ENCODE measurements at places on chromosomes 3 and 15.

- DNase-seq, result no peak
Measured at GRCh38 chr3:89300981-89301380, 193.6 kb downstream of the EPHA3 start.

- DNase-seq, result no peak
Measured at GRCh38 chr15:35062738-35063099, 22.4 kb downstream of the NANOGP8 start.

- DNase-seq, result no peak
Measured at GRCh38 chr3:28122227-28122626, 119.2 kb upstream of the CMC1 start.

DNA sequence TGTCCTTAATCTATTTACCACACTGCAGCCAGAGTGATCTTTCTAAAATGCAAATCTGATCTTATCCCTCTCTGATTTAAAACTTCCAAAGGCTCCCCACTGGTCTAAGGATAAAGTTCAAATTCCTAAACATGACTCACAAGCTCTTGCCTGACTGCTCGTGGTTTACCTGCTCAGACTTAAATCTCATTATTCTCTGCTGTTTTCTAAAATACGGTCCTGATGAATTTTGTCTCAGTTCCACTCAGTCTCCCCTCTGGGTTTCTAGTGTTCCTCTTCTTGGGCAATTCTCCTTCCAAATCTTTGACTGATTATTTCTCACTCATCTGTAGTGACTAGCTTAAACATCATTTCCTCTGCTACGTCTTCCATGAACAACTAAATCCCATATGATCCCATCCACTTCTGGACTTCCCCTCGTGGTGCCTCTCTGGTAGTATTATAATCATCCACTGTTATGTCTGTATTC lies 108.3 kb downstream of the P3H2 start:
- DNase-seq, result no peak

DNA sequence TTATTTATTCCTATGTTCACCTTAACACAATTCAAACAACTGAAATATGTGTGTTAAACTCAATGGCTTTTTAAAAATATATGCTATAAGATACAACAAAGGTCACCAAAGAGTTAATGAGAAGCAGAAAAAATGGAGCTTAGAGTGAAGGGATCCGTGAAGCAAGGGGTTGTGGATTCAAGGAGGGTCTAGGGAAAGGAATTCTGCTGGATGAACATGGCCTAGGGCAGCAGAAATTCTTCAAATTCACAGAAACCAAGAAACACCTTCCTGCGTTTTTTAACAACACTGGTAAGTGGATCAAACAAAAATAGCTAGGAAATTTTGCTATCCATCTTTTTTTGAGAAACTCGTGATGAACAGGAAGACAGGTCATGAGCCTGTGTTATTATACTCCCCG lies 59.3 kb upstream of the PLSCR5 start:
- DNase-seq, result no peak

DNA sequence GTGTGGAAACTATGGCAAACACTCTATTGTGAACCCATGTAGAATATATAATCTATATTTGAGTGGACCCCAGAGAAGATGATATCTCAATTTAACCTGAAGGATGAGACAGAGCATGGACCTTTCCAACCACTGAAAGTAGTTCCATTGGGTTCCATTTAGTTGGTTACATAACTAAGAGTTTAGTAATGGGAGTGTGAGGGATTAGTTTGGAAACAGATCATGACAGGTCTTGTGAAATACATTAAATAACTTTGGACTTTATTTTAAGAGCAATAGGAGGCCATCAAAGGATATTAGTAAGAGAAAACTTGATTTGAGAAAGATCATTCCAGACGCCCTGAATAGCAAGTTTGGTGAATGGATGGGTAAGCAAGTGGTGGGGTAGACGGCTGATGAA lies 487.2 kb upstream of the ROBO2 start:
- DNase-seq, result no peak

DNA sequence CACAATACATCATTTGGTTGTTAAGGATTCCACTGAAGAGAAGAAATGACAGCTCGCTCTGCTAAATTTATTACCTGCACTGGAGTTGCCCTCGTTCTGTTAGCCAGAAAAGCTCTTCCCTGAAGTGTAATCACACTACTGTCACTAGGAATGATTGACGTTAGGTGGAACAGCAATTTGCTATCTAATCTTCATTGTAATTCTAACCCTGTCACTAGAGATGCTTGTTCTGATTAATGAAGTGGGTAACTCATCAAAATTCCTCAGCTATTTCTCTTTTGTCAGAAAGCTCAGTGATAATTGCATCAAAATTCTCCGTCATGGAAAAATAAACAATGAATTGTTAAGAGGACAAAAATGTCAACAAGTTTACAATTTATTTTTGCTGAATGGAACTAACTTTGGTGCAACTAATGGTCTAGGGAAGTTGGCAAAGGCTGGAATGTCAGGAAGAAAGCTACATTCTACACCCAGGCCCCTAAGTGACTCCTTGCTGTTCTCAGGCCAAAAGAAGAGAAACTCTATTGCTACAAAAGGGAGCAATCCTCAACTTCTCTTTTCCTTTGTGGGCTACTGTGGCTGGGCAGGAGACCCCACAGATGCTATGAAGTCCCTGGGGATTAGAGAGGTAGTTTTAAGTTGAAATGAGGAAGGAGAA lies 34.1 kb downstream of the CCDC191 start:
- DNase-seq, result no peak

DNA sequence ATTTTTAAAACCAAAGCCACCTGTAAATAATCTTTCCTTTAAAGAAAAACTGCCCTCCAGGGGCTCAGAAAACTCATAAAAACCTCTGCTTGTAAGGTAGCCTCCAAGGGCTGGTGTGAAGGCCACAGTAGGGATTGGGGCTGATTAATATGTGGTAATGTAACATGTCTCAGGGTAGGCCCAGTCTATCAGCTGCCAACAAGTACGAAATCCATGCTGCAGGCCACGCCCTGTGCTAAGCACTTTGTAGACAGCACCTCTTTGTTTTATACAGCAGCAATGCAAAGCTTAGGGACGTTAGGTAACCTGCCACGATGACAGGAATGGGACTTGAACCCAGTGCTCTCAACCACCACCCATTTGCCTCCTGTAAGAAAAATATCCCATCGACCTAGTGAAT lies 65.6 kb upstream of the PRICKLE2 start:
- DNase-seq, result no peak

DNA sequence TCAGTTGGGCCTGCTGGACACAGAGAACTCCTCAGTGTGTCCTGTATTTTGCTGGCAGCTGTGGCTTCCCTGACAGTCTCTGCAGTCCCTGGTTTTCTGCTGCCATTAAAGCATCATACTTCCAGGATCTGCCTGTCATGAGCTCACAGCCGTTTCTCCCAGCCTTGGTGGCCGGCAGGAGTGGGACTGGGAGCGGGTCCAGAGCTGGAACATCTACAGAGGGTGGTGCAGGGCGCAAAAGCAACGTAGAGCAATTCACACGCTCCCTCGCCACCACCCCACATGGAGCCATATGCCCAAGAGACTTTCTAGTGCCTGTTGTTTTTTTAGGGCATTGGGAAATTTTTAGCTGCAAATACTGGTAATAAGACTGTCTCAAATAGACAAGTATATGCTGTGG lies 33.6 kb downstream of the ABTB1 start:
- DNase-seq, result no peak

DNA sequence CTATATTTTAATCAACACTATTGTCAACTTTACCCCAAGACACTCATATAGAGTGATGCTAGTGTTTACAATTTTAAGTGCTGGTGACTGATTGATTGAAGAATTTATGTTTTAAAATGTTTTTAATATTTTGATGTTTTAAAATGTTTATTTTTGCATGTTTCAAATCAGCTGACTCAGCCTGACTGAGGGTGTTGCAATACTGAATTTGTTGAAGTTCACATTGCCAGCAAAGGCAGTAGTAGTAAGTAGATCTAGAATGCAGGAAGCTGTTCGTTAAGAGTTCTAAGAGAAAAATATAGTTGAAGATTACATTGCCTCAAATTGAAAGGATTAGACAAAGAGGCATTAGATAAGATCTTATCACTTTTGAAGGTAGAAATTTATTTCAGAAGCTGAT lies 977.6 kb downstream of the IGSF11 start:
- DNase-seq, result no peak

GRCh38 chr3:18245721-18246120 lies 179.4 kb downstream of the SATB1 start:
- peak; percentile 12 for DNase-seq

DNA sequence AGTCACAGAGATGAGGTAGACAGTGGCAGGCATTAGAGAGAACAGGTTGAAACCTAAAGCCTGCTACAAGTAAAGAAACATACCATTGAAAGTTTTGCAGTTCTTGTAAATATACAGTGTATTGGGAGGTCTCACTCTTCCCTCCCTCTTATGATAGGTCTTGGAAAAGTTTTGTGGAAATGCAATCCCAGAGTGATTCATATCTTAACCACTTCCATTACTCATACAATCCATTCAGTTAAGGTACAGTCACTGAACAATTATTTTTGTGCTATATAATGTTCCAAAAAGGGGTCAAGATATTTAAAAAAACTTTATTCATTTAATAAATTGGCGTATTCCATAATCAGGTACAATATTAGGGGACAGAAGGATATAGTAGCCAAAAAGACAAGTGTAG lies 737.7 kb upstream of the ALCAM start:
- DNase-seq, result no peak

- DNase-seq, result no peak
Measured at GRCh38 chr3:74562558-74563269, 51.7 kb downstream of the CNTN3 start.

GRCh38 chr3:138686771-138687221 lies 78.2 kb downstream of the FAIM start:
- DNase-seq, result no peak

- peak; percentile 49 for DNase-seq
Measured at GRCh38 chr3:129118745-129119144, 2.9 kb downstream of the RAB43 start.

DNA sequence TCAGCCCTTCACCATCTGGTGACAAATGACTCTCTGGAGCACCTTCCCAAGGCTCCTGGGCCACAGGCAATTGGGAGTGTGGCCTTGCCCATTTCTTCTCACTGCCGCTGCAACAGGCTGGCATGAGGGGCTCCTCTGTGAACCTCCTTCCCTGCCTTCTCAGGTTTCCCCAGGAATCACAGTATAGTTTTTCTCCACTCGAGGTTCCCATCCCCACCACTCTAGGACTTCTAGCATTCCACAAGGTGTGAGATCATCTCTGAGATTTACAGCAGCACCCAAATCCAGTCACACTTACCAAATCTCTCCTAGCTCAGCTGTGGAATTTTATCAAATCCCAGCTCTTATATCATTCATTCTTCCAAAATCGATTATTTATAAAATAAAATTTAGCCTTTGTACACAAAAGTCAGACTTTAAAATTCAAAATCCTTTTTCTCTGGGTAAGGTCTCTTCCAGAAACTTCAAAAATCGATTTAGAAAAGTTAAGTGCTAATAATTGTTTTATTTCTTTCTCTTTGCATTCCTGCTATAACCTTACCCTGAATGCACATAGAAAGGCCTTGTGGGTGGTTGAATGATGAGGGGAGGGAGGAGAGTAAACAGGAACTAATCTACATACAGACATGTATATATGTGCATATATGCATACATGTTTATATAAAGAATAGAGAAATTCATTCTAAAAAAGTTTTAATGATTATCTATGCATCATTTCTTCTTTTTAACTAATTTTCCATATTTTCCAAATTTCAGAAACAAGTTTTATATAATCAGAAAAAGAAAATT lies 18.9 kb upstream of the ATP13A4 start:
- no peak for DNase-seq

GRCh38 chr3:119149484-119149883 lies 3.5 kb downstream of the TEX55 start:
- DNase-seq, result no peak

DNA sequence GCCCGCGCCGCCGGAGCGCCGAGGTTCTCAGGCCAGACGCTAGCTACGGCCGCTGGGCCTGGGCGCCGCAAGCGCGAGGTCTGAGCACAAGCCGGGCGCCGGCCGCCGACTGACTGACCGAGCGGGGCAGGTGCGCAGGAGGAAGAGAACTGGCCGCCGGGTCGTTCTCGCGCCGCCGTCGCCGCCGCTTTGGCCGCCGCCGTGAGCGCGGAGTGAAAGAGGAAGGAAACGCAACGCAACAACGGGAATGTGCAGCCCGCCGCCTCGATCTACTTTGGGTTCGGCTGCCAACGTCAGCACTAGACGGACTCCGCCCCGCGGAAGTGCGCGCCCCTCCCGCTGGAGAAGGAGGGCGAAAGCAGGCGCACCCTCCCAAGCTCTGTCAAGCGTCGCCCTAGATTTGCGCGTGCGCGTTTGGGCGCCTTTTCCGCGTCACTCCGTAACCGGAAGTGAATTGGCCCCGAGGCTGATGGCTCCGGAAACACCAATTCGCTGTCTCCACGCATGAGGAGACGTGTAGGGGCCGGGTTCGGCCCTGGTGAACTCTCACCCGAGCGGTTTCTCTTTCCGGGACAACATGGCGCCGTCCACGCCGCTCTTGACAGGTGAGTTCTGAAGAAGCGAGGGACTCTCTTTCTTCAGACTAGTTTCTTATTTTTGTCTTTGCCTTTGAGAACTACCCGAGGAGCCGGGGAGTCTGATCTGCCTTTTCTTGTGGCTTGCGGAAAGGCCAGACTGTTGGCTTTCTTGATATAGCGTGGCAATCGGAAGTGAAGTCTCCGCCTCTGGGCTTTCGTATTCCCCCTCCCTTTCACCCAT lies at the start of the genes EIF2A and SERP1:
Gene EIF2A (plus strand): TSS at position 562 of the 819 bp plus-strand sequence. CDS start 16 bp downstream, at position 578.
Gene SERP1 (minus strand): TSS at position 271 of the 819 bp plus-strand sequence. CDS start 361 bp downstream, outside the sequence.
- DNase-seq, result peak; percentile 99

DNA sequence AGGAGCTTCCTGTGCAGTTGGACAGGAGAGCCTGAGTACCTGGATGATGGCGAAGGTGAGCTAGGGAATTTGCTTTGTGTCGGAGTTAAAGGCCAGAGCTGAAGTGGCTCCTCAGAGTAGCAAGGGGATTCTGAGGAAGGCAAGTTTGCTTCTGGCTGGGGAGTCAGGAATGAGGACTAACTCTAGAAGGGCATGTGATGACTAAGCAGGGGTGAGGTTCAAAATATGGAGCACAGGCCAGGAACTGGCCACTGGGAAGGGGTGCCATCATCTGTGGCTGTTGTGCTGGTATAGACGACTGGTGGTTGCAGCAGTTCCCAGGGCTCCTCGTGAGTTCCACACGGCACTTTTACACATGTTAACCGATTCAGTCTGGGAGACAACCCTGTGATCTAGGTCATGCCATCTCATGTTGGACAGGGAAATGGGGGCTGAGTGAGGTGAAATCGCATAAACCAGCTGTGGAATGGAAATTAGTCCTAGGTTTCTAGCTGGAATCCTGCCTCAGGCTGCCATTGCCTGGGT lies 100.8 kb downstream of the EEFSEC start:
- DNase-seq, result no peak

- DNase-seq, result peak; percentile 95
Measured at GRCh38 chr3:25664812-25665314, at the start of gene TOP2B. Gene TOP2B, minus strand, starts transcription at chr3:25664907. Its CDS starts 610 bp downstream, at chr3:25664297.

GRCh38 chr3:123584284-123584987 lies 417 bp downstream of the HACD2 start:
- no peak for DNase-seq

- no peak for DNase-seq
Measured at GRCh38 chr3:194572143-194572789, 61.0 kb downstream of the TMEM44 start.

- DNase-seq, result no peak
Measured at GRCh38 chr3:135645541-135645940, 320.0 kb upstream of the PPP2R3A start.

Measured in T-helper 2 cell treated with Interferon-gamma antibody and Interleukin-4, amounts not matched to agents 5 μg/mL and 100 μg/mL, for 36 hours (primary cell).